Uterine smooth muscle cell (primary cell): ENCODE measurements at places on chromosomes 3 and 15. TPM values are rescaled to one million over a fixed set of nuclear protein-coding genes. Genes with fewer than 3 reads are reported as not detected.

Gene ROPN1B
- not detected in 2 replicates for total RNA-seq

Gene PLSCR2
- total RNA-seq, result not detected in 2 replicates

Gene LRTM1
- total RNA-seq, result not detected in 2 replicates

Gene TMOD3
- 39.1 and 43.3 TPM in 2 replicates for total RNA-seq

Gene SCN11A
- under 0.01 and 0.11 TPM in 2 replicates for total RNA-seq

Gene SMAD6
- 11.0 and 11.3 TPM in 2 replicates for total RNA-seq

Gene TGM5
- total RNA-seq, result not detected in 2 replicates

Gene DZIP1L
- 38.3 and 40.7 TPM in 2 replicates for total RNA-seq
